ENCODE measurements at places on chromosomes 7 and 10. TPM values are rescaled to one million over a fixed set of nuclear protein-coding genes. Genes with fewer than 3 reads are reported as not detected.

GRCh38 chr7:102305414-102306268, 19.0 kb downstream of the SH2B2 start:
- no peak overlapping the region for H3K4me3 ChIP-seq
- no peaks in the 10 kb centered on the region for H3K36me3 ChIP-seq
- DNase-seq = no peak
- no peak overlapping the region for H3K27ac ChIP-seq
- H3K27me3 ChIP-seq = no peaks in the 10 kb centered on the region

GRCh38 chr7:5870311-5870710, 10.3 kb upstream of the OCM start:
- H3K4me1 ChIP-seq = no peaks in the 10 kb centered on the region
- no peak overlapping the region for H3K27ac ChIP-seq
- no peaks in the 10 kb centered on the region for H3K27me3 ChIP-seq
- DNase-seq = no peak

GRCh38 chr10:77780180-77780579, 142.6 kb upstream of the KCNMA1 start:
- H3K4me3 ChIP-seq = no peak overlapping the region
- no peaks in the 10 kb centered on the region for H3K27me3 ChIP-seq
- no peak for DNase-seq
- H3K27ac ChIP-seq = no peak overlapping the region

DNA sequence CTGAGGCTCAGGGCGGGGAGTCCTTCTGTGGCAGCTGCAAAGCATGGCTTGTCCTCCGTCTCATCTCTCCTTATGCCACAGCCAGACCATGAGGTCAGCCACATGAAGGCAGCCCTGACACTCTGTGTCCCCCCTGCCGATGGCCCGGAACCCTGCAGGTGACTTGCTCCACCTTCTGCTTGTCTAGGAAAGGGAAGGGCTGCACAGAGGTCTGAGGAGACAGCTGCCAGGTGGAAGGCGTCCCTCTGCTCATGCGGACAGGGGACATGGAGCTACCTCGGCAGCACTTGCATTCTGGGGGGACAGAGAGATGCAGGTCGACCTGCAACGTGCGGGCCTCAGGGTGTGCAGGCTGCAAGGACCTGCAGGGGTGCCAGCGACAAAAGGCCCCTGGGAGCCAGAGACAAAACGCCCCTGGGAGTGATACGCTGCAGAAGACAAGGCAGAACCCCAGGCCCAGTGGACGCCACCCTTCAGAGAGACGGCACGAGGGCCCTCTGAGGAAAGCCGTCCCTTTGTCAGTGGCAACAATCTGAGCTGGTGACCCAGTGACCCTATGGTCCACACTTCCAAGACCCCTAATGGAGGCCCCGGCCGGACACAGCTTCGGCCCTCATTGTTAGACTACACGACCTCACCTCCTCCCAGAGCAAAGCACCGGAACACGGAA, 205.2 kb upstream of the PPP2R2D start:
- H3K27me3 ChIP-seq = peaks cover 3% of the 10 kb centered on the region
- no peaks in the 10 kb centered on the region for H3K4me1 ChIP-seq
- no peak overlapping the region for H3K27ac ChIP-seq
- no peak for DNase-seq

DNA sequence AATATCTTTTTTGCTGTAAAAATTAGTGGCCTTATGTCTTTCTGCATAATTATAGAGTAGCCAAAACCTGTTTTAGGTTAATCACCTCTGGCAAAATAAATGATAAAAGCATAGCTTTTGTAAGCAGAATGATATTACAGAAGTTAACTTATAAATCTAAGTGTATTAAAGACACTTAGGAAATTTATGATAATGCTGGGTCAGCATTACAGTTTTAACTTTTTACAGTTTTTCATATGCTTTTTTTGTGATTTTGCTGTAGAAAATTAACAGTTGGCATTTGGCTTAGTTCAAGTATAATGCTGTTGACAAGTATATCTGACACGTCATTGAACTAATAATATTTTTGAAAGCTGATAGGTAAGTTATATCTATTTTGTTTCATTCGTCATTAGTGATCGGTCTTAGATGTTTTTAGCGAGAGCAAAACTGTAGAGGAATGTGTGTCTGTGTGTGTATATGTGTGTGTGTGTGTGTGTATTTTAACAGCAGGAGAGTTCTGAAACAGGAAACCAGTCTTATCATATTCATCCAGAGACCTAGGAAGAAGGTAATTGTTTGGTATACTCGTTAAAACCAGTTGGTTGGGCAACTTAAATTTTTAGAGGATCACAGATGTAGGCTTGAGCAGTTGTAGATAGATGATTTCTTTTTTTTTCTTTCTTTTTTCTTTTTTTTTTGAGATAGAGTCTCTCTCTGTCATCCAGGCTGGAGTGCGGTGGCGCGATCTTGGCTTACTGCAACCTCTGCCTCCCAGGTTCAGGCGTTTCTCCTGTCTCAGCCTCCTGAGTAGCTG, 15.4 kb downstream of the PTEN start:
- peaks cover 36% of the 10 kb centered on the region for H3K36me3 ChIP-seq
- H3K27me3 ChIP-seq = no peaks in the 10 kb centered on the region
- peaks cover 33% of the 10 kb centered on the region for H3K4me1 ChIP-seq
- peak overlapping the region; percentile 4 for H3K27ac ChIP-seq

- H3K36me3 ChIP-seq = no peaks in the 10 kb centered on the region
- no peak for DNase-seq
- no peak overlapping the region for H3K27ac ChIP-seq
- no peaks in the 10 kb centered on the region for H3K27me3 ChIP-seq
Observed at GRCh38 chr10:75565286-75566251, 134.1 kb downstream of the LRMDA start.

- no peaks in the 10 kb centered on the region for H3K4me1 ChIP-seq
Observed at GRCh38 chr10:57979491-57979890, 288.2 kb downstream of the IPMK start.

Gene MMD2
- not detected for total RNA-seq
